Kidney (tissue), 22 donors: ENCODE measurements at places on chromosomes 1 and 21. TPM values are rescaled to one million over a fixed set of nuclear protein-coding genes. Genes with fewer than 3 reads are reported as not detected.
A peak's percentile ranks its signal among the peaks of the same experiment; 100 is the strongest.

GRCh38 chr1:154716011-154716410 lies 108.0 kb upstream of the ADAR start:
- no peak for DNase-seq

Gene LRRC71
- polyA plus RNA-seq = 0.19 TPM

Gene RHOU
- polyA plus RNA-seq = 4.7 TPM

- DNase-seq = no peak
Observed at GRCh38 chr1:236829085-236829484, 34.0 kb downstream of the MTR start.

GRCh38 chr1:20732071-20732587 lies 374 bp downstream of the SH2D5 start:
- peak; percentile 93 for DNase-seq

DNA sequence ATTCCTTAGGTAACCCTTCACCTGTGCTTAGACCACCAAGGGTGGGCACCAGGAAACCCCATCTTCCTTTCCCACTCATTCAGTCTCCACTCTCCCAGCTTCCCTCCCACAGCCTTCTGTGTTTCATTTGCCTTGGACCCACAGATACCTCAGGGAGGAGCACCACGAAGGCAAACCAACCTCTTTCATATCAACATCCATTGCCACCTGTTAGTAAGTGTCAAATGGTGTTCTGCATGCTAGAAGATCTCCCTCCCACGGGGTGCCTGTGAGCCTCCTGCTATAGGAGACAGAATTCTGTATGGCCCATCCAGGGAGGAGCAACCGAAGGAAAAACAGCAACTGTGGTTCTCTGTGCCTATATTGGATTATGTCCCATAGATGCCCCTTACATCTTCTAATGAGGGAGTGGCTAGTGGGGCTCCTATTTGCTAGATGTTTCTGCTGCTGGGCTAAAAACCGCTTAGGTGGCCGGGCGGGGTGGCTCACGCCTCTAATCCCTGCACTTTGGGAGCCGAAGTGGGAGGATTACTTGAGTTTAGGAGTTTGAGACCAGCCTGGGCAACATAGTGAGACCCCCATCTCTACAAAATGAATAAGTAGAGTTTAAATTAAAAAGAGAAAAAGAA lies 25.6 kb upstream of the SCCPDH start:
- DNase-seq = no peak

Gene CELSR2
- polyA plus RNA-seq = 10.6 TPM

GRCh38 chr21:41008974-41009373 lies 159.0 kb upstream of the BACE2 start:
- no peak for DNase-seq
